ENCODE measurements at places on chromosomes 6 and 20.

DNA sequence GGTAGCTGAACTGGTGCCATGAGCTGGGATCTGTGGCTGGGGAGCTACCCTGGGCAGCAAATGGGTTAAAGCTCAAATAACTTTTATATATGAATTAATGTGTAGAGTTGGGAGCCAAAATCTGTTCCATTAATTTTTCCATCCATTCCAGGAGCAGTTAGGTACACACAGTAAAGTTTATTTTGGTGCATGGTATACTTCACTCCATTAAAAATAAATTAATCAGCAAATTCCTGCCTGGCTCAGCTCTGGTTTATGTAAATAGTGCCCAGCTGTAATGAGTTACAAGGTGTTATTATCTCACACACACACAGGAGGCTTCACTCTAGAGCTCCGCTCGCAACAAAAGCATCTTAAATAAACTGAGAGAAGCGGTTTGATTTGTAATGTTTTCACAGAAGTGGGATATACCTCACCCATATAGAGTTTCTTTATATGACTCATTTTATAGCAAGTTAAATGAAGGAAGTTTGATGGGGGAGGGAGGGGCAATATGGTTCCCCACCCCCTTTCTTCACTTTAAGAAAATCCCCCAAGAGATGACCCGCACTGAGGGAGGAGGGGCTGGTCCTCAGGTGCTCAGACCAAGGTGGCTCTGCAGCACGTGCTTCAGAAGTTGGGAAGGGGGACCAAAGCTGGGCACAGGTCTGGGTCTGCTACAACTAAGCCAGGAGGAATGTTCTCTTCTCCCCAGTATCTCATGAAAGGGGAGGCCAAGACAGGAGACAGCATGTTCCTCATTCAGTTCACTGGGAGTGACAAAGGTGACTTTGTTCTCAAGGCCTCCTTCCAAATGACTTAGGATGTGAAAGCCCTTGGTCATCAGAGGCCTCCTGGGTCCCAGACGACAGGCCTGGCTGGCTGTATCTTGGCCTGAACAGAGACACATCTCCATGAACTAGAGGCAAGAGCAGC, 10.5 kb upstream of the FAM83C start:
- no peak for DNase-seq

DNA sequence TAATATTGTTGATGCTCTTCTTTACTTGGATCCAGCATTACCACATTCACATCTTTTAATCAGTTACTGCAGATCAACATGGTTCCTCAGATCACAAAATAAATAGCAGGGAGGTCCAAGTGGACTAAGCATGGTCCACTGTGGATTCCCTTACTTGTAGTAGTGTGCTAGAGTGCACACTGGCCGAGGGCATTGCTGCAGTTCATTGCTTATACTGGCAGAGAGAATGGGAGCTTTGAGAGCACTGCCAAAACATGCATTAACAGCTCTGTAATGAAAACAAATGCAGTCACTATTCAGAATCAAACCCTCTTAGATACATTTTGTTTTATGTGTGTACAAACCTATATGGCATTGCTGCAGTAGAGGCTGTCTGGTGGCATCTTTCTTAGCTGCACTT, 471.5 kb downstream of the CD109 start:
- DNase-seq: no peak

GRCh38 chr6:67881706-67882065, 753.4 kb upstream of the ADGRB3 start:
- DNase-seq: no peak

DNA sequence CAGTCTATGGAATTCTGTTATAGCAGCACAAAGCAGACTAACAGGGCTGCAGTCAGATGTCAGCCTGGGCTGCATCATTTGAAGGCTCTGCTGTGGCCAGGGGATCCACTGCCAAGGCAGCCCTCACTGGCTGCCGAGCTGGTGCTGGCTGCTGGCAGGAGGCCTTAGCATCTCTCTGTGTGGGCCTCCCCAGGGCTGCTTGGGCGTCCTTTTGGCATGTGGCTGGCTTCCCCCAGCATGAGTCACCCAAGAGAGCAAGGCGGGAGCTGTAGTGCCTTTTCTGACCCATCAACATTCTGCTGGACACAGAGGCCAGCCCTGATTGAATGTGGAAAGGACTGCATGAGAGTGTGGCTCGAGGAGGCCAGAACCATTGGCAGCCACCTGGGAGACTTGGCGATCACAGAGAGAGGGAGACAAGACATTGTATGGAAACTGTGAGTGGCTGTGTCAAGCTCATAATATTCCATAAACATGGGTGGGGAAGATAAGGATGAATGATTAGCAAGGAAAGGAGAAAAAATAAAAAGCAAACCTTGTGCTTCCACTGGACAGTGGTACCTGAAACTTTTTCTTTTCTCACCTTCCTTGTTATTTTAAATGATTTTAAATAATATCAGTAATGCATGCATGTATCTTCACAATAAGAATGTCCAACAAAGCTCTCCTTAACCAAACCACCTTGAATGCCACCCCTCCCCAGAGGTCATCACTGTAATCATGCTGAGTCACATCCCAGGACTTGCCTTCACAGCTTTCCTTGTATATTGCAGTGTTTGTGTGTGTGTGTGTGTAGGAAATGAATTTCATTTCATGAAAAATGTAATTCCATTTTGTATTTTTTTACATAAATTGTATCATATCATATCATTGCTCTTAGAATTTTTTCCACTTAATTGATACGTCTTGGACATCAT, 55.0 kb upstream of the VSX1 start:
- DNase-seq: no peak

- no peak for DNase-seq
These were observed 726.7 kb upstream of the ADGRB3 start for GRCh38 chr6:67908379-67908778.

GRCh38 chr20:1637226-1637625, 17.4 kb upstream of the SIRPB1 start:
- no peak for DNase-seq

- no peak for DNase-seq
These were observed 15.7 kb downstream of the PAQR8 start for GRCh38 chr6:52377538-52378221.

- DNase-seq: no peak
These were observed 58.2 kb downstream of the LINC00237 start for GRCh38 chr20:21047981-21048380.

GRCh38 chr20:49759266-49759950, 45.7 kb upstream of the B4GALT5 start:
- DNase-seq: no peak

GRCh38 chr6:32816746-32817204, at the start of gene HLA-DOB:
HLA-DOB (minus strand) TSS chr6:32817002; CDS start chr6:32816951, 51 bp downstream.
- DNase-seq: no peak

- DNase-seq: no peak
These were observed 22.3 kb upstream of the BMP7 start for GRCh38 chr20:57288651-57289277.

DNA sequence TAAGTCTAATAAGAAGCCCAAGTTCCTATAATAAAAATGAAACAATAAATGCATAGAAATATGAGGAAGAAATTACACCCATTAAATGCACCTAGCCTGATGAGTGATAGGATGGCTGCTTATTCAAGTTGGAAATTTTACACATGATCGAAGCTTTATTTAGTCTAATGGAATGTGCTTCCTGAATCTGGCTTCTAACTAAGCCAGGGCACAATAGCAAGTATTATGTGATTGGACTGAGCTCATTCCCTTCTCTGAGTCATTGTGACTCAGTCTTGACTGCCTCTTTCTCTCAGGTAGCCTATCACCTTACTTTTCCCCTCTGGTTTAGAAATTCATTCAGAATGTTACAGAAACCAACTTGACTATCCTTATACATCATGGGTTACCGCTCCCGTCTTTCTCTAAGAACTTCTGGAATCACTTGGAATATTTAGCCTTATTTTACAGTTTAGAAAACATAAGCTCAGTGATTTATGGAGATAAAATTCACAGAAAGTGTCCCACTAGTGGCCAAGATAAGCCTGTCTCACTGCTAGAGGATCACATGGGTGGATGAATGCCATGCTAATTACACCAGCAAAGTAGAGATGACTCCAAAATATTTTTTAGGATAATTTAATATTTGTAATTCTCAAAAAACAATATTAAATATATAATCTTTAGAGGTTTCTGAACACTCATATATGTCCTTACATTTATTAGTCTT, 505.3 kb upstream of the JAG1 start:
- DNase-seq: no peak

- DNase-seq: no peak
These were observed 15.6 kb upstream of the CCN6 start for GRCh38 chr6:112038268-112038667.

DNA sequence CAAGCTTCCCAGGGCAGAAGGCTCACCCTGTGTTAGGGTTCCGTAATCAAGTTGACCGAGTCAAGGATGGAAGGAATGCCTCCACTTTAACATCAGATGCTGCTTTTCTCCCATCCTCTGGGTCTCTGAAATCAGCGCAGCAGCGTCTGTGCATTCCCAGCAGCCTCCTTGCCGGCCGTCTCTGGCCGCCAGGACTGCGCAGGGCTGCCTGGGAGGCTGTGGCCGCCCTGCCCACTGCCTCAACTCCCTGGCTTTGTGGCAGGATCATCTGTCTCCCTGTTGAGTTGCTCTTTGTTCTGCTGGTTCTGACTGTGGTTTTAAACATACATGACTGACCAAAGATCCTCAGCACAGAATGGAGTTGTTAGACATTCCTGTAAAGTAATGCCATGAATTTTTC, 56.5 kb downstream of the DLL1 start:
- DNase-seq: no peak

GRCh38 chr6:84588697-84589080, 175.7 kb downstream of the TBX18 start:
- no peak for DNase-seq

GRCh38 chr20:24910461-24910860, 38.6 kb upstream of the CST7 start:
- DNase-seq: no peak

- no peak for DNase-seq
These were observed 5.6 kb upstream of the TBPL1 start for GRCh38 chr6:133947302-133947900.

DNA sequence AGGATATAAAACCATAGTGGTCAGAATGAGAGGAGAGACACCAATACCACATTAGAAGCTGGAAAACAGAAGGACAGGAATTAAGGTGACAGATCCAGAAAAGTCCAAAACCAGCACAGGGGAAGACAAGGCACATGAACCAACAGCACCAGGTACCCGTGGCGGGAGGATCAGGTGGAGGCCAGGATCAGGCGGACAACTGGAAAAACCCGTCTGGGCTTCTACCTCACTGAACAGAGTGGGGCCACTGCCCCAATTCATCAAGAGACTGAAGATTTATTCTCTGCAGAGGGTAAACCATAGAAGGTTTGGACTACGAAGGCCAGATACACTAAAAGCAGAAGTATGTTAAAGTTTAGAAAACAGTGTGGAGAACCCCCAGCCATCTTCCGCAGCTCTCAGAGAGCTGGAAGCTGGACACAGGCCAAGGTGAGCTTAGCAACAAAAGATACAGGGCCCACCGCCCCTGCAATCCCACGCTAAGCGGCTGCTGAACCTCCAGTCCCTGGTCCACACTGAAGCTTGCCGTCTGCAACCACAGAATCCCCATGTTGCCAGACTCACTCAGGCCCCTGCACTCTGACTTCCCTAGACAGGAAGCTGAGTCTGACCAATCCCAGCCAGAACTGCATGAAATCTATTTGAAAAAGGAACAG, 29.9 kb downstream of the ABHD12 start:
- DNase-seq: no peak

DNA sequence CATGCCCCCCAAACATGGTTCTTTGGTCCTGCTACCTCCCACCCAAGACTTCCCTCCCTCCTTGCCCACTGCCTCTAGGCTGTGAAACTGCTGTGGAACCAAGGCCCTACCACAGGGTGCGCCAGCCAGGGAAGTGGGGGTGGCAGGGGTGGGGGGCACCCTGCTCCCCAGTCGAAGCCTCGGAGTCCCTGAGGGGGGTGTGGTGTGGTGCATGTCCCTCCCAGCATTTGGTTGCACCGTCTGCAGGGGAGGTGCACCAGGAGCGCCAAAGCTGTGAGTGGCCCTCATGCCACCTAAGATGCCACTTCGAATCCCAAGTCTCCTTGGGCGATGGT, 1.8 kb downstream of the RGS19 start:
- no peak for DNase-seq

DNA sequence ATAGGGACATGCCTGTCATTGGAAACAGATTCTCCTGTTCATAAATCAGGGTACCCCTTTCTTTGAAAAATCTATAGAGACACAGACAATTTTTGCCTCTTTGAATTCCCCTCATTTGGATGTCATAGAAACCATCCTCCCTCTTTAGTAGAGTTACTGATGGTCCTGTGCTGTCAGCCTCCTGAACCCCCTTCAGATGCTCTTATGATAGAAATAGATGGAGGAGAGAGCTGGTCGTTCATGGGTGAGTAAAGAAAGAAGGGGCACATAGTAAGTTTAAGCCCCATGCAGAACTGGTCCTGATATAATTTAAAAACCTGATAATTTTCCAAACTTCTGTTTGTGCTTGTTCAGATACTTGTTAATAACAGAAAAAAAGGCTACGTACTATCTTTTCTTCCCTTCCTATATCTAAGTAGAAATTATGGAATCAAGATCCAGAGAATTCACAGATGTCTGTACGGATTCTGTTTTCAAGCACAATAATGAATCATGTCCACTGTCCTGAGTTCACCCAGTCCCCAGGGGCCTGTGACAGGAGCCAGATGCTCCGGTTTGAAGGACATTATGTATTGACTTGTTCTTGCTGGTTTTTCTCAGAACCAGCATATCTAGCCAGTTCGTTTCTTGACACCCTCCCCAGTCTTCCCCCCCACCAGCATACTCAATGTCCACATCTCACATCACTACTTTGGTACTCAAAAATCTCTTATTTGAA, 78.1 kb downstream of the NCOA7 start:
- DNase-seq: no peak

DNA sequence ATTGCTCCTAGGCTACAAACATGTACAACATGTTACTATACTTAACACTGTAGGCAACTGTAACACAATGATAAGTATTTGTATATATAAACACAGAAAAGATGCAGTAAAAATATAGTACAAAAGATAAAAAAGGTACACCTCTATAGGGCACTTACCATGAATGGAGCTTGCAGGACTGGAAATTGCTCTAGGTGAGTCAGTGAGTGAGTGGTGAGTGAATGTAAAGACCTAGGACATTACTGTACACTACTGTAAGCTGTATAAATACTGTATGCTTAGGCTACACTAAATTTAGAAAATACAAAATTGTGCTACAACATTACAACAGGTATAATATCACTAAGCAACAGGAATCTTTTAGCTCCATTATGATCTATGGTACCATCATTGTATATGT, 312.0 kb upstream of the PREP start:
- DNase-seq: no peak

GRCh38 chr6:149060985-149061760, 256.3 kb upstream of the TAB2 start:
- DNase-seq: no peak

- no peak for DNase-seq
These were observed at the start of gene ZNF311 for GRCh38 chr6:29005183-29005885. ZNF311 (minus strand) TSS chr6:29005315; CDS start chr6:29003954, 1,361 bp downstream.

Data from iPS DF 6.9 (cell line).